Placental epithelial cell (primary cell): ENCODE measurements at places on chromosomes 4 and X. TPM values are rescaled to one million over a fixed set of nuclear protein-coding genes. Genes with fewer than 3 reads are reported as not detected.

The GPR119 gene
- not detected in 2 replicates for total RNA-seq

The TMEM150C gene
- total RNA-seq, result under 0.01 and 0.11 TPM in 2 replicates

The NMU gene
- not detected in 2 replicates for total RNA-seq

The ETDB gene
- total RNA-seq, result not detected in 2 replicates
